ENCODE measurements at places on chromosomes 2 and 18.
A peak's percentile ranks its signal among the peaks of the same experiment; 100 is the strongest.

- no peak for DNase-seq
- no peak overlapping the region for H3K27ac ChIP-seq
- no peaks in the 10 kb centered on the region for H3K36me3 ChIP-seq
- no peaks in the 10 kb centered on the region for H3K27me3 ChIP-seq
- no peaks in the 10 kb centered on the region for H3K4me1 ChIP-seq
Observed at GRCh38 chr2:142008135-142008744, 122.6 kb downstream of the LRP1B start.

DNA sequence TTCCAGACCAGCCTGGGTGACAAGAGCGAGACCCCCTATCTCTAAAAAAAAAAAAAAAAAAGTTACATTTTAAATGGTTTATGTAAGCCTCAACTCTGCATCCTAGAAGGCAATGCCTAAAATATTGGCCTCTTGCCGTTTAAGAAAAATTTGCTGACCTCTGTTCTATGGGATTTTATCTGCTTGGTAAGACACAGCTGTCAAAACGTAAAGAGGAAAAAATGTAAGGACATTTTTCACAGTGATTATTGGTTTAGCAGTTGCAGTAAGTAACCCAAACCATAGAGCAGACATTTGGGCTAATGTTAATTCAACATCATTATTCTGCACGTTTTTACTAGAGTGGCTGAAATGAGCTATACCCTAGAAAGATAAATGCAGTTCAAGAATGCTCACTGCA is 14.4 kb upstream of the E2F6 start:
- H3K36me3 ChIP-seq, result no peaks in the 10 kb centered on the region
- H3K27me3 ChIP-seq, result peaks cover 64% of the 10 kb centered on the region
- no peak for DNase-seq

- no peak overlapping the region for H3K27ac ChIP-seq
- no peaks in the 10 kb centered on the region for H3K4me1 ChIP-seq
- H3K4me3 ChIP-seq, result no peak overlapping the region
- DNase-seq, result no peak
- no peaks in the 10 kb centered on the region for H3K27me3 ChIP-seq
Observed at GRCh38 chr2:132550946-132551345, 119.1 kb downstream of the LYPD1 start.

DNA sequence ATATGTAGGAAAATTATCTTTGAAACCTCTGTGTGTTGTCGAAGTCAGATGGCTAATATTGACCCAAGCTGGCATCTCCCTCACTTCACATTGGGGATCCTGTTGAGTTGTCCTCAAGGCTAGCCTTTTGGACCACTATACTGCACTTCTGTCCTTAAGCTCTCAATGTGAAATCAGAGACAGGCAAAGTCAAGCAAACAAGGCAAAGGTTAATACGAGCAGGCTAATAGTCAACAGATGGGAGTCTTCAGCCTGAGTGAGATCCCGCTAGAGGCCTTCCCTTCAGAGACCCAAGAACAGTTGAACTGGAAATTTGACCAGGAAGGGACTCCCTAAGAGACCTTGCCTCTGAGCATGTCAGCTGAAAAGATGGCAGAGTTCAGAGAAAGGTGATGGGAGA is 475.4 kb downstream of the PARD3B start:
- H3K27ac ChIP-seq, result no peak overlapping the region
- no peaks in the 10 kb centered on the region for H3K27me3 ChIP-seq
- no peak overlapping the region for H3K4me3 ChIP-seq
- H3K36me3 ChIP-seq, result no peaks in the 10 kb centered on the region

DNA sequence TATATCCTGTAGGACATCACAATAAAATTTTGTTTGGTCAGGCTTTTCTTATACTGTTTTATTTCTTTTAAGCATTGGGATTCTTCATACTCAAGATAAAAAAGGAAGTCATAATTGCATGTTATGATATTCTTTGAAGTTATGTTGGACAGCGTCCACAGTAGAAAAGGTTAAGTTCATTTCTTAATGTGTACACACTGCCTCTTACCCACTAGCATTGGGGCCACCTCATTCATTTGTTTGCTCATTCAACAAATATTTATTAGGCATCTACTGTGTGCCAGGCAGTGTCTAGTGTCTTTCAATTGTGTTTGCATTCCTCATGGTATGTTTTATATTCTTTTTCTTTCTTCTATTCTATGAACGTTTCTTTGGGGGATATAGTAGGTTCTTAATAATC is 70.2 kb downstream of the PTPRM start:
- H3K27me3 ChIP-seq, result no peaks in the 10 kb centered on the region
- no peaks in the 10 kb centered on the region for H3K36me3 ChIP-seq
- no peak overlapping the region for H3K27ac ChIP-seq
- H3K4me1 ChIP-seq, result no peaks in the 10 kb centered on the region
- H3K4me3 ChIP-seq, result no peak overlapping the region

DNA sequence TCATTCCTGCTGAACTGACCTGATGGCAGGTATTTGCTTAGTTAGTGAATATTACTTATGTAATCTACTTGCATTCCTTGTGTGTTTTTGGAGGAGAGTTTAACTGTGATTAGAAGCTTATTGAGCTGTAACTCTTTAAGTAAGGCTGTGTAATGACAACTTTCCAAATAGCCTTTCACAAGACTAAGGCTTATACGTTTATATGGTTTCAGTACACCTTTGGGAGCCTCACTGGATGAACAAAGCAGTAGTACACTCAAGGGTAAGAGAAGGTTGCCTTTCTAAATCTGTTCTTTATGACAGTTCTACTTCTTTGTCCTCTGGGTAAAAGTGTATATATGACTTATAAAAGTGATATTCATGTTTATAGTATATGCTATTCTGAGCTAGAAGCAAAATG is 4.3 kb downstream of the ITPRID2 start:
- no peak overlapping the region for H3K4me3 ChIP-seq
- no peak overlapping the region for H3K27ac ChIP-seq
- DNase-seq, result no peak
- no peaks in the 10 kb centered on the region for H3K27me3 ChIP-seq

- H3K4me1 ChIP-seq, result no peaks in the 10 kb centered on the region
- no peak overlapping the region for H3K4me3 ChIP-seq
- DNase-seq, result no peak
- no peak overlapping the region for H3K27ac ChIP-seq
- H3K27me3 ChIP-seq, result peaks cover 39% of the 10 kb centered on the region
- no peaks in the 10 kb centered on the region for H3K36me3 ChIP-seq
Observed at GRCh38 chr2:95356821-95357700, 45.4 kb upstream of the FAHD2A start.

GRCh38 chr2:129861666-129862288 is 117.7 kb upstream of the RAB6C start:
- no peak overlapping the region for H3K27ac ChIP-seq
- DNase-seq, result no peak
- no peaks in the 10 kb centered on the region for H3K36me3 ChIP-seq
- no peaks in the 10 kb centered on the region for H3K27me3 ChIP-seq
- H3K4me3 ChIP-seq, result no peak overlapping the region

DNA sequence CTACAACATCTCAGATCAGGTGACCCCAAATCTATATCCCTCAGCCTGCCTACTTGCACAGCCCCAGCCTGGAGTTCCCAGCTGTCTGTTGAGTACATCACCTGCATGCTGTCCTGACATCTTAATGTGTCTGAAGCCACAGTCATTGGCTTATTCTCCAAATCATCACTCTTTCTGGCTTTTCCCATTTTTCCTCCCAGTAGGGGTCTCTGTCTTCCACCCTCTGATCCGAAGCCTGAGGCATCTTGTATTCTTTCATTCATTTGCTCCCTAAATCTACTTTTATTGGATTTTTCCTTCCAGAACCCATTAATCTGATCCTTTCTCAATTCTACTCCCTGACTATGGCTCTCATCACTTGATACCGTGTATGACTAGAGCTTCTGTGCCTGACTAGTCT is 332.9 kb upstream of the DCC start:
- H3K27ac ChIP-seq, result no peak overlapping the region
- no peaks in the 10 kb centered on the region for H3K36me3 ChIP-seq
- no peak for DNase-seq
- H3K27me3 ChIP-seq, result no peaks in the 10 kb centered on the region
- H3K4me1 ChIP-seq, result no peaks in the 10 kb centered on the region

DNA sequence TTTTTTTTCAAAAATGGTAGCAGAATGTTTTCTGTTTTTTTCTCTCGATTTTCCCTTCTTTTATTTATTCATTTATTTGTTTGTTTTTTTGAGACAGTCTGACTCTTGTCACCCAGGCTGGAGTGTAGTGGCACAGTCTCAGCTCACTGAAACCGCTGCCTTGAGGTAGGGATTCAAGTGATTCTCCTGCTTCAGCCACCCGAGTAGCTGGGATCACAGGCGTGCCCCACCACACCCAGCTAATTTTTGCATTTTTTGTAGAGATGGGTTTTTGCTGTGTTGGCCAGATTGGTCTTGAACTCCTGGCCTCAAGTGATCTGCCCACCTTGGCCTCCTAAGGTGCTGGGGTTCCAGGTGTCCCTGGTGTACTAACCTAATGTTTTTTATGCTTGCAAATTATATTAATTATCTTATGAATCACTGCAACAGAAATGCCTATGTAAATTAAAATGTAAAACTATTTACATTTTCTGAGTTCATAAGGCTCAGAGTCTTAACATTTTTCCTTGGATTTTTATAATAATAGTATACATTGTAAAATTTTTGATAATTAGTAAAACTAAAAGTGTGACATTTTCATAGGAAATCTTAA is 19.2 kb downstream of the MTA3 start:
- H3K4me3 ChIP-seq, result no peak overlapping the region
- H3K27ac ChIP-seq, result no peak overlapping the region
- H3K4me1 ChIP-seq, result peaks cover 17% of the 10 kb centered on the region

- no peak overlapping the region for H3K27ac ChIP-seq
- no peaks in the 10 kb centered on the region for H3K4me1 ChIP-seq
- no peak overlapping the region for H3K4me3 ChIP-seq
- no peaks in the 10 kb centered on the region for H3K27me3 ChIP-seq
- DNase-seq, result no peak
- no peaks in the 10 kb centered on the region for H3K36me3 ChIP-seq
Observed at GRCh38 chr2:128390991-128391630, 72.4 kb upstream of the HS6ST1 start.

- H3K27ac ChIP-seq, result no peak overlapping the region
- no peak overlapping the region for H3K4me3 ChIP-seq
- H3K27me3 ChIP-seq, result peaks cover 9% of the 10 kb centered on the region
- H3K36me3 ChIP-seq, result no peaks in the 10 kb centered on the region
Observed at GRCh38 chr2:58261209-58261608, 20.1 kb upstream of the FANCL start.

- H3K27me3 ChIP-seq, result no peaks in the 10 kb centered on the region
- no peak overlapping the region for H3K4me3 ChIP-seq
- no peaks in the 10 kb centered on the region for H3K4me1 ChIP-seq
- no peak for DNase-seq
Observed at GRCh38 chr2:15115776-15116175, 445.4 kb downstream of the NBAS start.

DNA sequence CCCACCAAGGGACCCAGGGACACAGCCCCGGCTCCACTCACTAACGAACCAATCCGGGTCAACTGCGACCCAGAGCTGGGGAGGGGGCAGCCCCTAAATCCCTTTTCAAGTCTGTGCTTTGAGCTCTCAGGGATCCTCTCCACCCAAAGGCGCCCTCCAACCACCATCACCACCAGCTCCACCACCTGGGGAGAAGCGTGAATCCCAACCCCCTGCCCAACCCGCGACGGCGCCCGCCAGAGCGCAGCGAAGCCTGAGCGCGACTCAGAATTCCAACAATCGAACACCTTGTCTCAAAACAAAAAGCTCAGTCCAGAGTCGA is 497 bp downstream of the DSC3 start:
- peaks cover 6% of the 10 kb centered on the region for H3K36me3 ChIP-seq
- peaks cover 42% of the 10 kb centered on the region for H3K27me3 ChIP-seq
- H3K27ac ChIP-seq, result peak overlapping the region; percentile 94
- no peak for DNase-seq
- peaks cover 9% of the 10 kb centered on the region for H3K4me1 ChIP-seq
- peak overlapping the region; percentile 50 for H3K4me3 ChIP-seq

- no peak overlapping the region for H3K27ac ChIP-seq
- peaks cover 38% of the 10 kb centered on the region for H3K4me1 ChIP-seq
- no peaks in the 10 kb centered on the region for H3K27me3 ChIP-seq
- no peaks in the 10 kb centered on the region for H3K36me3 ChIP-seq
- no peak overlapping the region for H3K4me3 ChIP-seq
- no peak for DNase-seq
Observed at GRCh38 chr18:58228176-58228575, 184.2 kb downstream of the NEDD4L start.
